ENCODE measurements at places on chromosomes 6 and 20.

DNA sequence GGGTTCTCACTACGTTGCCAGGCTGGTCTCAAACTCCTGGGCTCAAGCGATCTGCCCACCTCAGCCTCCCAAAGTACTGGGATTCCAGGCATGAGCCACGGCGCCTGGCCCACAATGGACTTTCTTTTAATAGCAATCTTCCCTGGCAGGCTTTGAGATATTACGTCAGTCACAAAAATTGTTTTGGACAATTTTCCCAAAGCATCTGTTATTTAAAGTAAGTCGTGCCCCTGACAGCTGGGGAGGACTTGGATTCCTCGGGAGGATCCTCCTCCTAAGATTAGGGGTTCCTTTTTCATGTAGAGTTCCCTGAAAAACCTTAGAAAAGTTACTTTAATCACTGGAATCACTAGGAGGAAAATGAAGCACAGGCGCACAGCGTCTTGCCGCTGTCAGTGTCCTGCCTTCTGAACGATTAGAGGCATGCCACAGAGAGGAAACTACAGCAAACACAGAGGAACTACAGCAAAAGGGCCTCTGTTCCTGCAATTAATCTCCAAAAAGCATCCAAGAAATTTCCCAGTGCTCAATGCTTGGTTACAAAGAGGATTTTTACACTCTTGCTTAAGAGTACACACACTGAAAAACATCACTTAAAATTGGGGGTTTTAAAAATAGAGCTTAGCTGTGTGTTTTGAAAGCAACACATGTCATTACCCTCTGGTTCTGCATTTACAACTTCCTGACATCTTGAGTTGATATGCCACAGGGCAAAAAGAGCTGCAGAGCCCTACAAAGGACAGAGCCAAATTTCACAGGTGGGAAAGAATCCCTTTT is 4.5 kb downstream of the ACSS1 start:
- DNase-seq, result peak; percentile 72

GRCh38 chr6:43016176-43016942 is 2.3 kb downstream of the KLHDC3 start:
- no peak for DNase-seq

DNA sequence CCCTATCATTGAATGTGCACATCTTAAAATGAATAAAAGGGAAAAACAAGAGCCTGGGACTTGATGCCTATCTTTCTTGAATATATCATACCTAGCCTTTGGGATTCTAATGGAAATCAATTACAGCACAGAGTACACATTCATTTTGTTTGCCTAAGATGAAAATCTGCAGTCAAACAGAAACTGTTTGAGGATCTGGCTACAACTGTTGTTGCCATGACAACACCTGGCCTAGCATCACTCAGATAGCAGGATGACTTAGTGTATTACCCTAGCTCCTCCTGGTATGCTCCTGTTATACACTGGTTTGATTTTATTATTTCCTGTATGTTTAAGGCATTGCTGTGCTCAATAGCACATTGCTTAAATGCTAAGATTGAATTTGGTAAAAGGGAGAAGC is 71.5 kb upstream of the LAMP5 start:
- peak; percentile 47 for DNase-seq

- DNase-seq, result no peak
Observed at GRCh38 chr6:45398075-45398813, 20.5 kb upstream of the SUPT3H start.

DNA sequence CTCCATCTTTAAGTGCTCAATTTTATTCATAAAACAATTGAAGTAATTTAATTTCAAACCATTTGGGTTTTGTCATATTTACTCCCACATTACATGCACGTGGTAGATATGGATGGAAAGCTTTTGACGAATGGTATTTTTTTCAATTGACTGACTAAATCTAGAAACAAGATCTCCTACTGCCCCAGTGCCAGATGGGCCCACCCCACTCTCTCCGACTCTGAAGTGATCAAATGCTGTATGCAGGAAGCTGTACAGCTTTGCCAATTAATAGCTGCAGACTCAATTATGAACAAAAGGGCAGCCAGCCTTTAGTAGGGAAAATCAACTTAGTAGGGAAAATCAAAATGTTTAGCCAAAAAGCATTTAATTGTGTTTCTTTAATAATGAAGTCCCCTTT is 46.2 kb downstream of the PACRG start:
- DNase-seq, result no peak

DNA sequence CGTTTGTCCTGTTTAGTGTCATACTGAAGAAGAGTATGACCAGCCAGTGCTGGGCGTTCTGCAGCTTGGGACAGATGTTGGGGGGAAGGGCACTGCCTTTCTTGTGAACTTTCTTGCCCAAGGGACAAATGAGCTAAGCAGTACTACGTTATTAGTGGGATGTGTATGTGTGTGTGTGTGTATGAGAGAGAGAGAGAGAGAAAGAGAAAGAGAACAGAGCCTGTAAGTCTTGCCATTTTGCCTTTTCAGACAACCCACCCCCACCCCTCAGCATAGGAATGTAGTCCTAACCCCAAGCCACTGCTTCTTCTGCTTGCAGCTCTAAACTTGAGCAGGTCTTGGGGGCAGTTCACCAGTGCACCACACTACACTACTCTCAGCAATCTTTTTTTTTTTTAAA is 45.5 kb downstream of the E2F3 start:
- DNase-seq, result peak; percentile 42

DNA sequence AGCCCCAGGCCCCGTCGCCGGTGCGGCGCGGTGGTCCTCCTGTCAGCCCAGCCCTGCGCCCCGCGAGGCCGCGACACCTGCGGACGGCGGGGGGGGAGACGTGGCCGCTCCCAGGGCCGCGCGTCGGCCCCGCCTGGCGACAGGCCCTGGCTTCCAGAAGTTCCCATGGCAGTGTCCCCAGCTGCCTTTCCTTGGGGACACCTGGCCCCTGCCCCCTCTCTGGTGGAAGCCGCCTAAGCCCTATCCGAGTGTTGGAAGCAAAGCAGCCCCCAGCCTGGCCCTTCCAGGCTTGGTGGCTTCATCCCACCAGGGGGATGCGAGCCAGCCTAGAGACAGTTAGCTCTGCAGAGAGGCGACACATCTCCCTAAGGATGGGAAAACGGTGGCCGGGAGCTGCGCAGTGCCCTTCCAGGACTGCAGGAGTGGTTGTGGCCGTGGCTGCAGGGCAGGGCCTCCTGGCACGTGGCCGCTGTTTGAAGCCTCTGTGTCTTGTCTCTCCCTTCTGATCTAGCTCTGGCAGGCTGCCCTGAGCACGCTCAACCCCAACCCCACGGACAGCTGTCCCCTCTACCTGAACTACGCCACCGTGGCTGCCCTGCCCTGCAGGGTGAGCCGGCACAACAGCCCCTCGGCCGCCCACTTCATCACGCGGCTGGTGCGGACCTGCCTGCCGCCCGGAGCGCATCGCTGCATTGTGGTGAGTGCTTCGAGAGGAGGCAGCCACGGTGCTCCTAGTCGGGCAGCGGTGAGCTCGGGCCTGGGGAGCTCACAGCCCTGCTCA is 816 bp downstream of the NPEPL1 start:
- DNase-seq, result no peak

- DNase-seq, result peak; percentile 36
Observed at GRCh38 chr6:138545621-138545980, 46.3 kb upstream of the NHSL1 start.

GRCh38 chr6:41463062-41463930 is 82.9 kb upstream of the FOXP4 start:
- peak; percentile 77 for DNase-seq

DNA sequence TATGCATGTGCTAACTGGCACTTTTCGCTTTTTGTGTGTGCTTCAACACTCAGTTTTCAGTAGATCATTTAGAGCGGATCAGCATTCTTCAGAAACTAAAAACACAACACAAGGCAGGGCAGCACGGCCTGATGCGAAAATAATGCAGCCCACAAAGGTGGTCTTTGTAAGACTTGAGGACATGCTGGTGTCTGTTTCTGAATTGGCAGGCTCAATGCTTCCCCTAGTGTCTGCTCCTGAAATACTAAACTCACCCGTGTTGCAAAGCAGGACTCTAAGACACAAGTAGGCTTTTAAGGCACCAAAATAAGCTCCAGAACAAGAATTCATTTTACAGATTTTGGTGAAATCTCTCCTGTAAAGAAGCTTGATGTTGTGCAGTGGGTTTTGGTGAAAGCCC is 676.5 kb downstream of the TENT5A start:
- peak; percentile 29 for DNase-seq

DNA sequence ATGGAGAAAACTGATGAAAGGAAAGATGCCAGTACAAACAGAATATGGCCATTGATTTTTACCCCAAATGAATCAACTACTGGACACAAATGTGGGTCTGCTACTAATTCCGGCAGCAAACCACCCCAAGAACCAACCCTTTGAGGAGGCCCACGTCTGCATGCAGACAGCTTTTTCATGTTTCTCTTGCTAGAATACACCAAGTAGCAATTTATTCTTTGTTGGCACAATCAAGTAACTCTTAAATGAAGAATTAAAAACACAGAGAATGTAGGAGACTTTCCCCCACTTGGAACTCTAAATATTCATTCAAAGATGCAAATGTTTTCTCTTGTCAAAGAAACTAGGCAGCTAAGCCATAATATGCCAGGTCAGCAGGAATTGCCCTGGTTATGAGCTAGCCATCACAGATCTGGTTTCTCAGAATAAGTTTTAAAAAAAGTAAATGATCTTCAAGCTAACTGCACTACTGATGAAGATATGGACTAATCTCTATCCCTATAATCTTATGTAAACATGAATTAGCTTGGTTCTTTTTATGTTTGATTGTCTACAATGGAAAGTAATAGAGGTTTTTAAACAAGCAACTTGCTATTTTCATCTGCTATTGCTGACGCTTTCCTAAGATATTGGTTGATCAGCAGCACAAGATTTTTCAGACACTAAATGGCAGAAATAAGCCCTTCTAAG is 163.1 kb upstream of the THEMIS start:
- DNase-seq, result no peak

DNA sequence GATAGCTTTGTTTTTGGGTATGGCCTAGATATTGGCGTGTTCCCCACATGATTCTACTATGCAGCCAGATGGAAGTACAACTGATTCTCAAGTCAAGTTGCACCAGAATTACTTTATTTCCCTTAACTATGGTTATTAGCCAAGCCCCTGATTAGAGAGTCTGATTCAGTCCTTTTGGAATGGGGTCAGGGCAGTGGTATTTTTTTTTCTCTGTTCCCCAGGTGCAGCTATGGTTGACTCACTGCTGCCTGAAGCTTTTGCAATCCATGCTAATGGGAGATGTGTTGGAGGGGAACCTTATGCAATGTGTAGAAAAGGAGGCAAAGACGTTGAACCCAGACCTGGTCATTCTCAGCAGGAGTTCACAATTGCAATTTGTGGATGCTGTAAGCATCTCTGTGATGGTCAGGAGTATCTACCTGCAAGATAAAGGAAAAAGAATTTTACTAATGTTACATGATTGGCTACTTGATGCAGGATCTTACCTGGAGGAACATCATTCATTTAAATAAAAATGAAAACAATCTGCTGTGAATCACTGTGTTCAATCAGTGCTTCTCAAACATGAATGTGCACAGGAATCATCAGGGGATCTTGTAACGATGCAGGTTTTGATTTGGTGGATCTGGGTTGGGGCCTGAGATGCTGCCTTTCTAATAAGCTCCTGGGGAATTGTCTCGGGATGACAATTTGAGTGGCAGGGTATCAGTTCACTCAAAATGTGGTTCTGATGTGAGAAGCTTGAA is 49.4 kb downstream of the PFDN4 start:
- DNase-seq, result peak; percentile 54

DNA sequence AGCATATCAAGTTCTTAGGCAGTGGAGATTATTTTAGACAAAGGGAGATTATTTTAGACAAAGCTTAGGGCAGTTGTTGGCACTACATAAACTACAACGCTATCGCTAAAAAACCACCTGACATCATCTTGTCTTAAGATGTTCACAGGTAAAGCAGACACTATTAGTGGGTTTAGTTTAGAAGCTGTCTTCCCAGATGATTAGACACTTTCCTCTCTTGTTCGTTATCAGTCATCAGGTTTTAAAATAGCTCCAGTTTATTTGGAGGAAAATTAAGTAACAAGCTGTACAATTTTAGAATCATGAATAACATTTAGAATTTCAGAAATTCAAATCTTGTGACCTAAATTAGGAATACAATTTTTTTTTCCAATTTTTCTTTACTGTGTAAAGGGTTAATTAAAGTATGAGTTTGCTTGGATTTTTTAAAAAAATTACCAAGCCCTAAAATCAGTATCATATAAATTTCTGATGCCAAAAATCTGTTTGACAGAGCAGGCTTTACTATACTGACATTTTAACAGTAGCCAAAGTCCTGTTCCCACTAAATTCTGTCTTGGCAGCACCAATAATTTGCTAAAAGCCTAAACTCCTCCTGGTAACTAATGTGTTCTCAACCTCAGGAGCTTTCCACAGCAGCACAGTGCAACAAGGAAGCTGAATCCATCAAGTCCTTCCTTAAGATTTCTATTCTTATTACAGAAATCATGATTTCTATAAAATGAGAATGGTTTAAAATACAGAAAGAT is 109.0 kb downstream of the HIVEP2 start:
- DNase-seq, result no peak

DNA sequence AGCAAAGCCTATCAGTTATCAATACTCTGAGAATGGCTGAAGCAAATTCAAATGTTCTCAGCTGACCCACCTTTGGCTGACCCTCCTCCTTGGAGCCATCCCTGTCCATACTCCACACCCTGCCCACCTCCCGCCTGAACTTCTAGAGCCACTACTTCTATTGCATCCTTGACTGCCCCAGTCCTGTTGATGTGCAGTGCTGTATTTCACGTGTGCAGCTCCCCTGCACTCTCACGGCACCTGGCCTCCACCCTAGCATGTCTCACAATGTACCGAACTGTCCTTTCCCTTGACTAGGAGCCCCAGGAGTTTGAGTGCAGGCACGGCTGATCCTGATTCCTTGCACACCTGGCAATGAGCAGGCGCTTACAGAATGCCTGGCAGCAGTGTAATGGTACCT is 7.0 kb downstream of the CPXM1 start:
- DNase-seq, result no peak

DNA sequence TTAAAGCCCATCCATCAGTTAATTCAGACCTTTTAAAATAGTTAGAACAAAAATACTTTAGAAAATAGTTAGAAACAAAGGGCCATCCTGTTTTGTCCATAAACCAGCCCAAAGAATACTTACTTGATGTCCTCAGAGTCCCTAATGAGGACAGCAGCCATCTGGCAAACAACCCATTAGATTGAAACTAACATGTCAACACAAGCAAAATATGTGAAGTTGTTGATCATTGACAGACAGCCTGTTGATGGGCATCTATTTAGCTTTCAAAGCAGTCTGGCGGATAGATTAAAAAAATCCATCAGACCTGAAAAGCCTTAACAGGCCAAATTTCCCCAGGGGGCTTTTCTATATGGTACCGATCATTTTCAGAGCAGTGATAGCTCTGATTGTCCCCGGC is 154.2 kb upstream of the TSHZ2 start:
- DNase-seq, result no peak

- DNase-seq, result peak; percentile 68
Observed at GRCh38 chr6:39362487-39362865, 40.0 kb upstream of the KCNK16 start.

- DNase-seq, result peak; percentile 8
Observed at GRCh38 chr6:84197708-84198107, 29.7 kb downstream of the CEP162 start.

GRCh38 chr6:22247916-22248482 is 48.8 kb downstream of the PRL start:
- DNase-seq, result peak; percentile 25
